IMR-90 (cell line): ENCODE measurements at places on chromosomes 6 and 20. TPM values are rescaled to one million over a fixed set of nuclear protein-coding genes. Genes with fewer than 3 reads are reported as not detected.

Gene MAS1L
- total RNA-seq, result not detected in 2 replicates

- DNase-seq, result no peak
Measured at GRCh38 chr6:110815015-110815410, 256 bp downstream of the CDK19 start.

Gene MYLIP
- 3.2 and 3.6 TPM in 2 replicates for total RNA-seq

Gene LY6G6D
- total RNA-seq, result not detected in 2 replicates

DNA sequence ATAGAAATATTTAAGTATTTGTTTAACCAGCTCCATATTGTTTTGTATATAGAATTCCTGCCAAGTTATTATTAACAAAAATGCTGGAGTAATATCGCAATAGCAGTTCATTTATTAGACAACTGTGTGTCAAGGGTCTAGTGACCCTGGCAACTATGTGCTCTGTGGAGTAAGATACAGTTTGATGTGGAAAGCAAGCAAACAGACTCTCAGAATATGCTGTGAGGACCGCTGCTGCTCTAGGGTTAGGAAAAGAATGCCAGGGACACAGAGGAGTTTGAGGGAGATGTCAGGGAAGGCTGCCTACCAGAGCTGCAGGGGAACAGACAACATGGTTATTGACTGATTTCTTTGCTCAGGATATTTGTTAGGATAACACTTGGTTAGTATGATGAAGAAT, 71.2 kb downstream of the HIVEP1 start:
- no peak for DNase-seq
